ENCODE measurements at places on chromosomes 7 and 10. TPM values are rescaled to one million over a fixed set of nuclear protein-coding genes. Genes with fewer than 3 reads are reported as not detected.

ZNF485 gene
- 7.8 TPM for total RNA-seq

AKR1D1 gene
- total RNA-seq = not detected

DNA sequence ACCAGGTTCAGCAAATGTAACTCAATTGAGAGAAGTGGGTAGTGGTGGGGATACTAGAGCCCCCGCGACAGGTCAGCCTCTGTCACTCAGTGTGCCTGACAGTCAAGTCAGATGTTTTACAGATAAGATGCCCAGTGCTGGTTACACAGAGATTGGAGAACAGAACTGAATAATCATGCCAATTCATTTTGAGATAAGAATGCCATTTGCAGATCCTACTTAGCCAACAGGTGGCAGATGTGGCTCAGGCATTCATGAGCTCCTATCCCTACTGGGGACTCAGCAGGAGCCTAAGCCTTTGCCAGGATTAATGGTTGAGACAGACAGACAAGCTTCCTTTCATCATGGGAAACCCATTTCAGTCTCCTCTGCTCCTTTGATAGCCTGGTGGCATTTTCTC lies 137.8 kb downstream of the MAPK8 start:
- no peaks in the 10 kb centered on the region for H3K27me3 ChIP-seq
- DNase-seq = peak; percentile 60

- no peaks in the 10 kb centered on the region for H3K4me1 ChIP-seq
- H3K27me3 ChIP-seq = no peaks in the 10 kb centered on the region
- H3K36me3 ChIP-seq = no peaks in the 10 kb centered on the region
Measured at GRCh38 chr7:142498364-142498763, 240.5 kb upstream of the PRSS58 start.

DNA sequence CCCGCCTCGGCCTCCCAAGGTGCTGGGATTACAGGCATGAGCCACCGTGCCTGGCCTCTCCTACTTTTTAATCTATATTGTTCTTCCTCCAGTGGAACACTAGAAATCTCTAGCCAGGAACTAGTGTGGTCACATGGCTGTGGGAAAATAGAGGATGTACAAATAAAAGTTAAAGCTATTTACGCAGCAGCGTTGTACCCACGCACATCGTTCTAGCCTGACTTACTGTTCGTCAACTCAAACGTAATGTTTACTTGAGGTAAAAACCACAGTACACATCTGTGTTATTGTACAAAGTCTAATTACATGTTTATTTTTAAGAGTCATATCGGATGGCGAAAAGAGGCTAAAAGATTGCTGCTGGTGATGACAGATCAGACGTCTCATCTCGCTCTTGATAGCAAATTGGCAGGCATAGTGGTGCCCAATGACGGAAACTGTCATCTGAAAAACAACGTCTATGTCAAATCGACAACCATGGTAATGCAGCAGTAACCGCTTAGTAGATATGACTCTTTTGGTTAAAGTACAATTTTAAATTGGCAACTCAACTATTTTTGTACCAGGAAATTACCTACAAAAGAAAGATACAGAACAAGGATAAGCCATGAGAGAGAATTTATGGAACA lies 50.8 kb downstream of the ITGB8 start:
- no peaks in the 10 kb centered on the region for H3K27me3 ChIP-seq
- no peaks in the 10 kb centered on the region for H3K4me1 ChIP-seq
- H3K4me3 ChIP-seq = no peak overlapping the region
- no peak for DNase-seq

DNA sequence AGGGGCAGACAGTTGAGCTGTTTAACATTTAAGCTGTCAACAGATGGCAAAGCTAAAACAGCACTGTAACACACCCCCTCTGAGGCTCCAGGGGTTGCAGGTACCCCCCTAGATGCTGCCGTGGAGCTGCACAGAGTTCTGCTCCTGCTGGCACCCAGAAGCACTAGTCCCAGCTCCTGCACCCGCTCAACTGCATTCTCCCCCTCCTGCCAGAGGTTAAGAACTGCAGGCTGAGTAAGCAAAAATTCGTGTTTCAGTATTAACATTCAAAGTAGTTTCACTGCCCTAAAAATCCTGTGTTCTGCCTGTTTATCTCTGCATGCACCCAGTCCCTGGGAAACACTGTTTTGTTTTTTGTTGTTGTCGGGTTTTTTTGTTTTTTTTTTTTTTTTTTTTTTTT lies 790.8 kb upstream of the KCND2 start:
- no peak overlapping the region for H3K4me3 ChIP-seq
- H3K27ac ChIP-seq = no peak overlapping the region
- H3K27me3 ChIP-seq = no peaks in the 10 kb centered on the region
- peaks cover 3% of the 10 kb centered on the region for H3K4me1 ChIP-seq
- DNase-seq = peak; percentile 85
- H3K36me3 ChIP-seq = no peaks in the 10 kb centered on the region

DNA sequence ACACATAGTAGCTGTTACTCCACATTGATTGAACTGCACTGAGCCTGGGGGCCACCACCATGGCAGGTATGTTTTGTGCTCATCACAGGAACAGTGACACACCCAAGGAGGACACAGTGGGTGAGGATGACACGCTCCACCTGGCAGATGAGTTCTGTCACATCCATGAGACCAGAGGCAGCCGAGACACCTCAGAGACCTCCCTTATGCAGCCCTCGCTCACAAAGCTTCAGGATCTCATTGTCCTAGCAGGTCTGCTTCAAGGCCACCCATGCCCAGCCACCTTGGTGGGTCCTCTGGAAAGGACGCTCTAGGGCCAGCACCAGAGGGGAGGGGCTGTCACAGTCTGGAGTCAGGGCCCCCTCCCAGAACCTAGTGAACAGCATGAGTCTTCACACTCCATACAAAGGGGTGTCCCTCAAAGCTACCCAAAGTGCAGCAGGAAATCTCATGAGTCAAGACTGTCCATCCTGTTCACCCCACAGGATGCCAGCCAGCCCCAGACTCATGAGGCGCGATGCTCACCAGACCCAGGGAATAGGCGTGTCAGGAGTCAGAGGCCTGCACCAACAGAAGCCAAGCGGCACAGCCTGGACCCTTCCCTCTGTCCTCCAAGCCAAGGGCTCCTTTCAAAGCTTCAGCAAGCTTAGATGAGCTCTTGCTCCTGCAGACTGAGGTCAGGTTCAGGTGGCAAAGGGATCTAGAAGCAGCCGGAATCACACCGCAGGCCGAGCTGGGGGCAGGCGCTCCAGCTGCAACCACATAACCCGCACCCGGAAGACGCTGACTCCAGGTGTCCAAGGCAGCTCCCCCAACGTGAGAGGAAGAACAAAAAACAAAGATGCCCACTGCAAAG lies 9.6 kb downstream of the FAM53B start:
- H3K4me3 ChIP-seq = no peak overlapping the region
- H3K4me1 ChIP-seq = peaks cover 30% of the 10 kb centered on the region
- no peak for DNase-seq
- H3K36me3 ChIP-seq = no peaks in the 10 kb centered on the region
- H3K27me3 ChIP-seq = peaks cover 7% of the 10 kb centered on the region

GRCh38 chr7:85033263-85033662 lies 153.6 kb downstream of the SEMA3D start:
- H3K4me1 ChIP-seq = no peaks in the 10 kb centered on the region
- no peak overlapping the region for H3K27ac ChIP-seq
- H3K4me3 ChIP-seq = no peak overlapping the region
- no peak for DNase-seq

- H3K27ac ChIP-seq = no peak overlapping the region
- no peak for DNase-seq
- H3K4me1 ChIP-seq = no peaks in the 10 kb centered on the region
Measured at GRCh38 chr7:52648872-52649271, 386.6 kb upstream of the POM121L12 start.
